ENCODE measurements at places on chromosomes 1 and 21.

DNA sequence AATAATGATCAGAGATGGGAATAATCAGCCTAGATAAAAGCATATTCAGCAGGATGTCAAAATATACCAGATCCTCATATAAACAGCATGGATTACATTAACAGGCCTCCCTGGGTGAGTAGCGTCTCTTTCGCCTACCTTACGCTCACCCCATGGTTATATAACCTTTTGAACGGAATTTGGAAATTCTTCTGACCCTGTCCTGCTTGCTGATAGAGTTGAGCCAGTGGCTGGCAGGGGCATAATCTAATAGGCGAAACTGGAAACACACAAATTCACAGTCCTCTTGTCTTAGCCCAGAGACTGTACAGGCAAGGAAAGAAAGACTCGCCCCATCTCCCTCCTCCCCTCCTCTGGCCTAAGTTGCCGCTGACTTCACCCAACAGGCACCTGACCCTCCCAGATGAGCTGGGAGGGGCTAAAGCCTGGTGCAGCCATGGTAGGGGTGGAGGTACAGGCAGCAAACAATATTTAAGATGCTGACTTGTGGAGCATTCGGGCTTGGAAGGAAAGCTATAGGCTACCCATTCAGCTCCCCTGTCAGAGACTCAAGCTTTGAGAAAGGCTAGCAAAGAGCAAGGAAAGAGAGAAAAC is at the start of gene ANGPTL7:
Gene ANGPTL7 (plus strand): TSS at position 498 of the 594 bp plus-strand sequence. CDS start 225 bp downstream, outside the sequence.
- no peak for DNase-seq

DNA sequence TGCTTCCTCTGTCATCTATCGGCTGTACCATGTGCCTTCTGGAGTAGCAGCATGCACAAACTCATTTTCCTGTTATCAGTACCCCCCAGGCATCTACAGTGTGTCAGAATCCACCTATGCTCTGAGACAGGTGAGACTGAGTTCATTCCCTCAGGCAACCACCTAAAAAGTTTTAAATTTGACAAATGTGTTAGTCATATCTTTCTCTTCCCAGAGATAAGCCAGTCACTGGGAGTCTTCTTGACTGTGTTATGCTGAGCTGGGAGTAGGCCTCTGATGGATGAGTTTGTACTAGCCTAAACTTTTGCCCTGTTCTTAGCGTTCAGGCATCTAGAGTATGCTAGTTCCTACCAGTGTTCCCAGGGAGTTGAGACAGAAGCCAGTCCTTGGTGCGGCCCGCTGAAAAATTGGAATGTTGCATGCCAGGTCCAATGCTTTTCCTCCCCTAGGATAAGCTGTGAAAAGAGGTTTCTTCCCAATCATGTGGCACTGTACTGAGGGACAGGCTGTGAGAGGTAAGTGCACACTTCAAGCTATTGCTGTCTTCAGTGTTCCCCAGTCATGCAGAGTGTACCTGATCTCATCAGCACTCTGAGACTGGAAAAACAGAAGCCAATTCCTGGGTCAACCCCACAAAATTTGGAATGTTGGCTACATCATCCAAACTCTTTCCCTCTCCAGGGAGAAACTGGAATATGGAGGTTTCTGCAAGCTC is 1202.3 kb downstream of the NCAM2 start:
- DNase-seq = no peak

DNA sequence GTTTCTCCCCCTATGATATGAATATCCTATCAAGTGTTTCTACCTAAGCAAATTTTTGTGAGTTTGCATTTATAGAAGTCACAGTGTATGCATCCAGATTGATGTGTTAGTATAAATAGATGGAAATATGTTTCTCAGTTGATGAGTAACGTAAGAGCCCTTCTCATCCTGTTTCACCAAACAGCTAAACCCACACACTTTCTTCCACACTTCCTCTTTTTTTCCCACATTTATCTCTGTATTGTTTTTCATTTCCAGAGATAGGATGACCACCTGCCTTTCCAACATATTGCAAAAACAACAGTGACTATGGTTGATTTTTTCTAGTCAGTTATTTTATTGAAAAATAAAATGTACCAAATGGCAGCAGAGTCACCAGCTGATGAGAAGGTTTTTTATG is 490.1 kb downstream of the NEGR1 start:
- no peak for DNase-seq

DNA sequence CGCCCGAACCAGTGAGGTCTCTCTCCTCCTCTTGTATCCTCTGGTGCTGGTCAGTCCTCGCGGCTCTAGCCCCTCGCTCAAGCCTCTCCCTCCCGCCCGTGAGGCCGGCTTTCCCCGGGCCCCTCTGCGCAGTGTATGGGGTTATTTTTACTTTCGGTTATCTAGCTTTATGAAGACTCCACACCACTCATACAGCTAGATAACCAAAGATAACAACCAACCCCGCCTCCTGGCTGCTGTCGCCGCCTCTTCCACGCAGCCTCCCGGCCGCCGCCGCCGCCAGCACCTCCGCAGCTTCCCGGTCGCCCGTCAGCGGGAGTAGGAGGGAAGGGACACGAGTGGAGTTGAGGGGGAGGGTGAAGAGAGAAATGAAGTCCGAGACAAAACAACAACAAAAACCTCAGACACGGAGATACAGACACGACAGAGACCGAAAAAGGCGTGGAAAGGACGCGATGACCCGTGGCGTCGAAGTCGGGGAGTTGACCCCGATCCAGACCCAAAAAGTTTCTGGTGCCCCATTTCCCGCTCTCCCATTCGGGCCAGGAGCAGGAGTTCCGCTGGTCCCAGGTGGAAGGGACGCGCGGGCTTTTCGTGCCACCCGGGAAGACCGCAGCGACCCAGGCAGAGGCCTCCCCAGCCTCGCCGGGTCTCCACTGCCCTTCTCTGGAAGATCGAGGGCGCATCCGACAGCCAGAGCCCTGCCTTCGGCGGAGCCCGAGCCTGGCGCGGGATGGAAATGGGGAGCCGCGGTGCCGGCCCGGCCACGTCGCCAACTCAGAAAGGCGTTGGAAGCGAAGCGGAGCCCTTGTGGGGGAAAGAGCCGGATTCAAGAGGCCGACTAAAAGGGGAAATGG is 51.4 kb downstream of the RHBG start:
- DNase-seq = peak; percentile 27

- no peak for DNase-seq
These were observed 19.9 kb upstream of the BRINP3 start for GRCh38 chr1:190497565-190497964.

DNA sequence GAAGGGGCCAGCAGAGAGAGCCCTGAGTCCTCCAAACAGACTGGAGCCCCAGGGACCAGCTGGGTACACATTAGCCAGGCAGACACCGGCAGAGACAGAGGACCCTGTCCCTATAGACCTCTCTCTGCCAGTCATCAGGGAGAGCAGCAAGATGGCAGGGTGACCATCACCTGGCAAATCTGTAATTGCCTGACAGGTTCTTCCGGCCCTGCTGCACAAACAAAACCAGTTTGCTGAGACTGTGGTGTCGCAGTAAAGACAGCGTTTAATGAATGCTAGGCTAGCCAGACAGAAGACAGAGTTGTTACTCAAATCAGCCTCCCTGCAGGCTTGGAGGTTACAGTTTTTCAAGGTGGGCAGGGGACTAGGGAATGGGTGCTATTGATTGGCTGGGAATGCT is 618.9 kb downstream of the NPHP4 start:
- no peak for DNase-seq

All from CD4-positive, alpha-beta T cell treated with Interleukin-6 at 100 ng/mL for 8 hours (primary cell).